ENCODE measurements at places on chromosomes 11 and 22.

- no peak for DNase-seq
Observed at GRCh38 chr11:2662430-2663299, 37.1 kb downstream of the KCNQ1OT1 start.

DNA sequence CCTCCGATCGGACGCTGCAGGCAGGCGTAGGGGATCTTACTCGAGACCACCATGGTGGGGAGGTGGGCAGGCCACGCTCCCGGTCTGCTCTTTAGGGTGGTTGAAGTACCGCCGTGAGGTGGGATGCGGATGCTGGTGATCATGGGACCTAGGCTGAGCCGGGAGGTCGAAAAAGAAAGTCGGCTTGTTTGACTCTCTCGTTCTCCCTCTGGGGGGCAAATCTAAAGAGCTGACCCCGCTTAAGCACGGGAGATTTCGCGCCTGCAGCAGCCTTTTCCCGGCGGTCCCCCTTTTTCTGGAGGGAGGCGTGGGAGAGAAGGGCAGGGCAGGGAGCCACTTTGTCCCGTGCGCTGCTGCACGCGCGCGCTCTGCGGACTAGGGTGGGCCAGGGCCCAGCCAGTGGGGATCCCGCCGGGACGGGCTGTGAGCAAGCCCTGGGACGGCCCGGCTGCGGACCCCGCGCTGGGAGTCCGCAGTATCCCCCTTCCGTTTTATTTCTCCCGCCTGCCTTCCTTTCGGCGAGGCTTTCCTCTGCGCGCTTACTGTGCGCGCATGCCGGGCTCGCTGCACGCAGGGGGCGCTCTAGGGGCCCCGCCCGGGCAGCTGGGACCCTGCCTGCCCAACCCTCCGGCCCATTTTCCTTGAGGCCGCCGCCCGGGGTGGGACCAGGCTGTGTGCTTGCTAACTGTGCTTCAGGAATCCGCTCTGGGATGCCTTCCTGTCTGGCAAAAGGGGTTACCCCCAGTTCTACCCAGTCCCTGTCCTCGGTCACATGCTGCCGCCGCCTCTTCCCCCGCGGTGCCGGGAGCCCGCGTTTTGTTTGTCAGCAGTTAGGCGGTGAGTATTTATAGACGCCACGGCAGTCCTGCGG, 81.0 kb downstream of the PRR5L start:
- peak; percentile 76 for DNase-seq

DNA sequence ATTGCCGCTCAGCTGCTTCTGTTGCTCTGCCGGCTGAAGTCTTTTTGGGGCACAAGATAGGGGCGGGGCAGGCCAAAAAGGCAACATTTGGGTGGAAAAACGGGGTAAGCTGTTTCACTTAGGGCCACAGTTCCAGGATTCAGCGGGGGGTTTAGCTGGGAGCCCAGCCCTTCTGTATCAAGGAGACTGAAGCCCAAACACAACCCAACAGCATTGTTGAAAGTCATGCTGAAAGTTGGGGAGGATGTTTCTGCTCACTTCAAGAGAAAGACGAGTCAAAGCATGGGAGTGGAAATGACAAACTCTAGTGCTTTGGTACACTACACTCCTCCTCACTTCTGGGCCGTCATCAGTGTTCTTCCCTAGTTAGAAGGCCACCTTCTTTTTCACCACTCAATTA, 56.1 kb upstream of the GNAZ start:
- DNase-seq: no peak

- no peak for DNase-seq
Observed at GRCh38 chr11:7348432-7349304, 97.0 kb downstream of the SYT9 start.

DNA sequence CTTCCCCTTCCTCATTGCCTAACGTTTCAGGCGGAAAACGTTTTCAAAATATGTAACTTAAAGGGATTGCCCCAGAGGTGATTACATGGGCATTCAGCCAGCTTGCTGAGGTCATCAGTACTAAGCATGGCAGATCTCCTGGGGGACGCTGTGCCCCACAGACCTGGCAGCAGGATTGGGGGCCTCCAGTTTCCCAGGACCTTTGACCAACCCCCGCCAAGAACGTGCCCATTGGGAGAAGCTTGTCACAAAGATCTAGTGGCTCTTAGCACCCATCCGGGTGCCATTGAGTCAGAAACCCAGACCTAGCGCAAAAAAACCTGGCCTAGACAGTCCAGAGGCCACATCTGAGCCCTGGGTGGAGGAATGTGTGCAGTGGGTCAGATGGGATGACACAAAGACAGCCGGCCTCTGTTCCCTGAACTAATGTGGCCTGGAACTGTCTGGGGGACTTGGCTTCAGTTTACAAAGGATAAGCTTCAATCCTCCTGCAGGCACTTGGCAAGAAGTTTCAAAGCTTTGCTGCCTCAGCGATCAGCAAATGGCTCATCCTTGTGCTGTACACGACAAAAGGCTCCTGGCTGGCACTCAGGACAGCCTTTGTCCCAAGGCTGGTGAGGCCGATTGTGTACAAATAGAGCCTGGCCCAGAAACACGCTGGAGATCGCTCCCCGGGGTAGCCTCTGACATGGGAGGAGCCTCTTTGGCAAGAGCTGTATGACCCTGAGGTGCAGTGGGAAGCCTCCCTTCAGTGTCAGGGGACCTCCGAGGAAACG, 9.5 kb downstream of the C1QTNF6 start:
- DNase-seq: no peak

GRCh38 chr22:22955276-22955798, 67.7 kb downstream of the IGLL5 start:
- DNase-seq: no peak

DNA sequence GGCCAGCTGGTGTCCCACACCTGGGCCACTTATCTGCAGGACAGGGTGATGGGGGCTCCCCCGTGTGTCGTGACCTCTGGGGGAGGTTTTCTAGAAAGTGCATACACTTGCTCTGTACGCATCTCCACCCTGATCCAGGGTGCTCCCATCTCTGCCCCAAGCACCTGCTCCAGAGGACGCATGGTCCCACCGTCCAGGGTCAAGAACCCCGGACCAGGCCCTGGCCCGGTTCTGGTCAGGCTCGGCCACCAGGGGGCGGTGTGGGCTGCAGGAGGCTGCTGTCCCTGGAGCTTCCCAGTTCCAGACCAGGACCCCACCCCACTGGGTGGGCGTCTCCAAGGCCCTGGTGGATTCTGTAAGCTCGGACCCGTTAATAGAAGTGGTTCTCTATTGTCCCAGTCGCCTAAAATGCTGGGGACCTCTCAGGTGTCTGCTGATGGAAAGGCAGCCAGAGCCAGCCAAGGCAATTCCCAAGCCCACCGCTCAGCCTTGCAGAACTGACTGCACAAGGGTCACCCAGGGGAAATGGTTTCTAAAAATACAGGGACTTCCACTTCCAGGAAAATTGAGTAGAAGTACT, 34.7 kb upstream of the SEPTIN5 start:
- DNase-seq: peak; percentile 10

GRCh38 chr11:129968591-129969419, 33.8 kb downstream of the PRDM10 start:
- no peak for DNase-seq

DNA sequence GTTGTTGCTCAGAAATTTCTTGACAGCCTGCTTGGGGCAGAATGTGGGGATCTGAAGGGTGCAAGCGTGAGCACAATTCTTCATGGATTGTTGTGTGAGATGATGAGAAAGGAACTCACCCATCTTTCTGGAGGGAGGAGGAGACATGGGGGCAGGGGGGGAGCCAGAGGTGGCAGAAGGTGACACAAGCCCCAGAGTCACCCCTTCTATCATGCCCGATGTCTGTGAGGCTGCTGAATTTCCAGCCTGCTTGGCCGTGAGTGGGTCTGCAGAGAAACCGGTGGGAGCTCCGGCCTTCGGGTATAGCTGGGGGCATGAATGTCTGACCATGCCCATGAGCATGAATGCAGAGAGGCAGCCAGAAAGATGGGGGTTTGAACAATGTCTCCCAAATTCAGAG, 870.7 kb downstream of the TBC1D22A start:
- no peak for DNase-seq

DNA sequence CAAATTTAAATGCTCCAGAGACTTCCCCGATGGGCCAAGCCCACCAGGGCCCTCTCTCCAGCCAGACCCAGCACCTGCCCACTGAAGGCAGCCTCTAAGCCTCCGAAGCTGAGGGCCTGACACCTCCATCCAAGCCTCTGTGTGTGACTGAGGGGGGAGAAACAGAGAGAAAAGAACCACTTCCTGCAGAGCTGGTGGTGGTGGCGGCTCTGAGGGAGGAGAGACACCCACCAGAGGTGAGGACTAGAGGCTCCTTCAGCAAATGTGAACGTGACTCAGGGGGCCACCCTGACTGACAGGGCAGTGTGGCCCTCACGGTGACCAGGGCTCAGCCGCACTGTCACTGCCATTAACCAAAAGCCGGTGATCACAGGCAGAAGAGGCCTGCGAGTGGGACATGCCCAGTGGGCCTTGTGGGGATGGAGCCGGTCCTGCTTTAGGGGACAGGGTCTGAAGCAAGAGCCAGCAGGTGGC, 31.0 kb upstream of the CD5 start:
- peak; percentile 75 for DNase-seq

GRCh38 chr11:131033151-131033651, 116.9 kb upstream of the SNX19 start:
- no peak for DNase-seq

DNA sequence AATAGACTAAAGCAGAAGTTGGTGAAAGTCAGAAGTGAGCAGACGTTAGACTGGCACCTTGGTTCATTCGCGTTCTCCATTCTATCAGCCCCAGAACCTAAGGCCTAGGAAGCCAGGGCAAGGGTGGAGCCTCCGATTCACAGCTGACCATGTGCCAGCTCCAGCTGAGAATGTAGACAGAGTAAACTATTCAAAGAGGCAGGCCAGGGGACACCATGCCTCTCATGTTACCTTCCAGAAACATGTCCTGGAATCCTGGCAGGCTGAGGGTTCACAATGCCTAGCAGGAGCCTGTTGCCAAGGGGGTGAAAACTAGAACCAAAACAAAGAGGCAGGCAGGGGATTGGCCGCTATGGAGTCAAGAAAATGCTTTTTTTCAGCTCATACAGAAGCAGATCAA, 224.4 kb upstream of the POU2AF2 start:
- no peak for DNase-seq

DNA sequence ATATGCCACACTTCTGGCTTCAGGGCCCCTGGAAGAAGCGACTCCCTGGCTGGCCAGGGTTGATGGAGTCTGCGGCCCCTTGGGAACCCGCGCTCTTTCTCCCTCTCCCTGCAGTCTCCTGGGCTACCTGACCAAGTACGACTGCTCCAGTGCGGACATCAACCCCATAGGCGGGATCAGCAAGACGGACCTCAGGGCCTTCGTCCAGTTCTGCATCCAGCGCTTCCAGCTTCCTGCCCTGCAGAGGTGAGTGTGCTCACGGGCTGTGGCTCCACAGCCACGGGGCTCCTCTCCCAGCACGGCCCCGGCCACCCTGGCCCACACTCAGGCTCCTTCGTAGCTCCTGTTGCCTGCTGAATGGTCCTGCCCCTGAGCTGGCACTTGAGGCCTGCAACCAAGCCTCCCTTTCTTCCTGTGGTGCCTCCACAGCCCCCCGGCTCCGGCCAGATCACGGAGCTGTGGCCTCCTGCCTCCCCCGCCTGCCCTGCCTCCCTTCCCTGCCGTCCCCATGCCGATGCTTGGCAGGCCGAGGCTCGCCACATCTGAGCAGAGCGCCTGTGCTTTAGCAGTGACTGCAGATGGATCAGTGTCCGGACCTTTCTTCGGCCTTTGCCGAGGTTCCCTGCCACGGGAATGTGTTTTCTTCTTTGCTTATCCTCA, 36.2 kb upstream of the KRTAP5-7 start:
- DNase-seq: no peak

DNA sequence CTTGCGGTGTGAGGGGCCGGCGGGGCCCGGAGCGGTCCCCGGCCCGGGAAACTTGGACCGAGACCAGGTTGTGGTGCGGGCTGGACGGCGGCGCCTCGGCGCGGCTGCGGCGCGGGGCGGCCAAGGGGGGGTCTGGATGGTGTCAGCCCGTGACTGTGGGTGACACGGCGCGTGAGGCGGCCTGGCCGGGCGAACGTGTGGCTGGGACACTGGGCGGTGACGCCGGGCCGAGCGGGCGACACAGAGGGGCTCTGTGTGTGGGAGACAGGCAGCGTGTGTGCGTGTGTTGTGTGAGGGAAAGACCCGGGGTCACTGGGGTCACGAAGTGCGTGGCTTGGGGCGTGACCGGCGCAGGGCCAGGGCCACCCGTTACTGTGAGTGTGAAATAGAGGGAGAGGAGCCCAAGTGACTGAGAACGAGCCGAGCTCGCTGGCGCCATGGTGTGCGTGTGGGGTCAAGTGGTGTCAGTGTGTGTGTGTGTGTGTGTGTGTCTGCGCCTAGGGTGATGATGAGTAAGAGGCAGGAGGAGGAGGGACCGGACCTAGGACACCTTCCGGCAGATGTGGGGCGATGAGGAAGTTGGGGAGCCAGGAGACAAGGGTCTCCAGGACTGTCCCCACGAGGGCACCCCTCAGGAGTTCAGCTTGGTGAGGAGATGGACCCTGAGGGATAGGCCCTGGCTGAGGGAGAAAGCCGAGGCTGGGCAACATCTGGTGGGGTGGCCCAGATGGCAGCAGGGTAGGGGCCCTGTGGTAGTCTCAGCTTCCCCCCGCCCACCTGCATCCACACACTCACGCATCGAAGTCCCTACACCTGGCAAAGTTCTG, 817 bp downstream of the RELT start:
- peak; percentile 74 for DNase-seq

DNA sequence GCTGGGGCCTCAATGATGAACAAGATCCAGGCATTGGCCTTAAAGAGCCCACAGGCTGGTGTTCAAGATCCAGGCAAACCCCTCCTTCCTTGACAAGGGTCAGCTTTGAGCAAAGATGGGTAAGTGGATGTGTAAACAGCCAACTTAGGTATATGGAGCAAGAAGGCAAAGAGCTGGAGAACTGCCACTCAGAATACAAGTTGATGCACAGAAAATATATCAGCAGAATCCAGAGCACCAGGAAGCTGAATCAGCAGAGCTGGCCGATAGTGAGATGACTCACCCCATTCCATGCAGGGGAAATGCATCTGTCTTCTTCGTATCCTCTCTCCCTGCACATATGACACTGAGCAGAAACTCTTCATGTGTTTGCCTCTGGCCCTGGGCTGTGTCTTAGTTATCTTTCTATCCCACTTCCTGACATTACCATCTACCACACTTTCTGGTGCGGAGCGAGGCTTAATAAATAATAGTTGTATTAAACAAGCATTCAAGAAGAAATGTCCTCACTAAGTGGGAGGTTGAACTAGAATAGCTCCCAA, 57.8 kb downstream of the ENDOD1 start:
- DNase-seq: peak; percentile 17

GRCh38 chr11:106420048-106420665, 342.7 kb downstream of the AASDHPPT start:
- no peak for DNase-seq
